ENCODE measurements at places on chromosomes 6 and 20. TPM values are rescaled to one million over a fixed set of nuclear protein-coding genes. Genes with fewer than 3 reads are reported as not detected.

- 0 out of 2 replicates have a peak, but pooled peaks cover 2% of the 10 kb centered on the region for H3K4me1 ChIP-seq
- H3K27ac ChIP-seq = no peak overlapping the region
- H3K4me3 ChIP-seq = no peak overlapping the region
These were observed 96.9 kb downstream of the JPH2 start for GRCh38 chr20:44089987-44090674.

DNA sequence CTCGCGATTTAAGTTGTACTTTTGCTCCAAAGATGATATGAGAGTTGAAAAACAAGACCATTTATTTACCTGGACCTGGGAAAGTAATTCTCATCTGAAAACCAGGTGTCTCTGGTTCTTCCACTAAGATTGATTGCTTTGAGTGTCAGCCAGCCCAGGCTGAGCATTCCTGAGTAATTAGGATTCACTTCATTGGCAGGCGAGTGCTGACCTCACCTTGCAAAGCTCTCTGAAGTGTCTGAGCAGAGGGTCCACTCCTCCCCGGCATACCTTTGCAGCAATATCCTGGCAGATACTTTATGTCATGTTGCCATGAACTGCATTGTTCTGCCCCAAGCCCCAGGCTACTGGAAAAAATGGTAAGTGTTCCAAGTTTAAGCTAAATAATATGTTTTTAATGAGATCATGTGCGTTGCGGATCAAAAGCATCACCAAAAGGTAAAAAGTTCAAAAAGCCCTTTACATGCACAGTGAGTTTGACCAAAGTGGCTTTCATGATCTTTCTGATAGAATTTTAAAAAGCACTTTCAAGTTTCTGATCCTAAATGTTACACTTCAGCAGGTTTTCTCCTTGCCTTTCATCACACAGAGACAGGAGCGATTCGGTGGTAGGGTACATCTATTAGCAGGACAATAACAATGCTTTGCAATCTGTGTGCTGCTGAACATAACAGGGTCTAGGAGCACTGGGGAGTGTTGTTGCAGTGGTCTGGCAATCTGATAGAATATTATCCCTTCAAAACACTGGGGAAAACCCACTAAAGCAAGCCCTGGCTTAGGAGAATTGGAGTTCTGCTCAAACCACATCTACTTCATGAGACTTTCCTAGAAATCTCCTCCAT is 127.8 kb upstream of the EEF1E1 start:
- no peaks in the 10 kb centered on the region for H3K27me3 ChIP-seq
- peaks cover 5% of the 10 kb centered on the region for H3K4me1 ChIP-seq
- no peak overlapping the region for H3K27ac ChIP-seq
- DNase-seq = peak; percentile 56

DNA sequence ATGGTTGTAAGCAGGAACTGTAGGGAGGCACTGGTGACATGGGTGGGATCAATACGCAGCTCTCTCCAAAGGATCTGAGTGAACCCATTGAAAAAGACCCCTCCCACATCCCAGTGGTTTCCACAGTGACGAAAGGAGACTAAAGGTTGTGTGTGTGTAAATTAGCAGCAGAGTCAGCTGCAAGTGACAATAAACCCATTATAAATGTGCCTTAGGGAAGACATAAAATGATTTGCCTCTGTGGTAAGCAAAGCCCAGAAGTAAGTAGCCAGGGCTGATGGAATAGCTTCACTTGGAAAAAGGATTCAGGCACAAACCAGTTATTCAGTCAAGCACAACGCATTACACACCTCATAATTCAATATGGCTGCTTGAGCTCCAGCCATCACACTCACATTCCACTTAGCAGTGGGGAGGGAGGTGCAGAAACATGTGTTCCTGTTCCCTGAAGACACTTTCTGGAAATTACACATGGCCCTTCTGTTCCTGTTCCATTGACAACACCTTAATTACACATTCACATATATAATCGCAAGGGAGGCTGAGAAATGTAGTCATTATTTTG is 231.4 kb downstream of the PREX1 start:
- no peak overlapping the region for H3K27ac ChIP-seq

- no peaks in the 10 kb centered on the region for H3K4me1 ChIP-seq
- no peak overlapping the region for H3K4me3 ChIP-seq
- H3K36me3 ChIP-seq = no peaks in the 10 kb centered on the region
- no peak overlapping the region for H3K27ac ChIP-seq
These were observed 232.0 kb downstream of the IBTK start for GRCh38 chr6:82015526-82015925.

DNA sequence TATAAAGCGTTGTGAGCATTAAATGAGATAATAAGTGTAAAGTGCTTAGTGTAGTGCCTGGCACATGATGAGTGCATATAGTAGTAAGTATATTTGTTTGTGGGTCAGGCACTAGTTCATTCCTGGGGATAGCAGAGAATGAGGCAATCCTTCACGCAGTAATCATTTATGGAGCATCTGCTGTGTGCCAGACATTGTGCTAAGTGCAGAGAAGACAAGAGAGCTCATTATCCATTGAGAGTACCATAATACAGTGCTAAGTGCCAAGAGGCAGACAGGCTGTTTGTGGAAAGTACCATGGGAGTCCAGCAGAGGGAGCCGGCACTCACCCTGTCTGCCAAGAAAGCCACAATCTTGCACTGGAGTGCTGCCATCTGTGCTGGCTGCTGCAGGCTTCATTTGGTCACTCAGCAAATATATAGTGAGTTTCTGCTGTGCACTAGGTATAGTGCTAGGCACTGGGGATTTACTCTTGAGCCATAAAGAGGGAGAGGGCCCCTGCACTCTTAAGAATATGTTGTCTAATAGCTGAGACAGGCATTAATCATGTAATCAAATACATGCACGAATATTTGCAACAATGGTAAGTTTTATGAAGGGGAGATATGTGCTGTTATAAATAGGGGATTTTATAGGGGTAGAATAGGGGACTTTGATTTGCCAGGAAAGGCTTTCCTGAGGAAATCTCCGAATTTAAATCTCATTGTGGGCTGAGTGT is 12.9 kb upstream of the MROH8 start:
- H3K4me3 ChIP-seq = no peak overlapping the region
- no peaks in the 10 kb centered on the region for H3K27me3 ChIP-seq
- no peak overlapping the region for H3K27ac ChIP-seq

GRCh38 chr6:153003366-153003690 is 819 bp upstream of the MTRF1L start:
- no peaks in the 10 kb centered on the region for H3K27me3 ChIP-seq
- H3K27ac ChIP-seq = peak overlapping the region; percentile 85
- H3K4me1 ChIP-seq = no peaks in the 10 kb centered on the region
- peak overlapping the region; percentile 95 for H3K4me3 ChIP-seq
- DNase-seq = no peak
- H3K36me3 ChIP-seq = peaks cover 8% of the 10 kb centered on the region

DNA sequence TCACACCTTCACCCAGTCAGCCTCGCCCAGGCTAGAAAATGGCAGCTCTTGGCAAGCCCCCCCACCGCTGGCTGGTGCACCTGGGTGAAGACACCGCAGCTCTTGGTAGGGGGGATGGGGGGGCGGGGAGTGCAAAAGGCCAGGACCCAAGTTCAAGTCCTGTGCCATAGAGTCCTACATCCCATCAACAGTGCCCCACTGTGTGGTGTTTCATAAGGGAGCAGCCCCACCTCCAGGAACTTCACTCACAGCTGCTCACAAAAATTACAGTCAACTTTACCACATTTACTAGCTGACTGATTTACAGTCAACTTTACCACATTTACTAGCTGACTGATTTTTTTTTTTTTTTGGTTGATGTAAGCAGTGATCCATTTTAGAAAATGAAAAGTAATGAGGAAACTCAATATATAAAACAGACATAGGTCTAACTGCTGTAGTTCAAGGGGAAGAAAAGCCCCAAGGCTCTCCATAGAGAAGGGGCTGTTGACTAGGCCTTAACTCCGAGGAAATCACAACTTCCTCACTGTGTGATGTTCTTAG is 208.9 kb upstream of the SNX9 start:
- H3K27me3 ChIP-seq = no peaks in the 10 kb centered on the region
- H3K36me3 ChIP-seq = no peaks in the 10 kb centered on the region
- H3K4me1 ChIP-seq = peaks cover 3% of the 10 kb centered on the region
- DNase-seq = no peak

GRCh38 chr20:6067763-6068318 is 14.0 kb upstream of the LRRN4 start:
- H3K4me3 ChIP-seq = no peak overlapping the region
- no peaks in the 10 kb centered on the region for H3K27me3 ChIP-seq
- no peak for DNase-seq
- no peaks in the 10 kb centered on the region for H3K36me3 ChIP-seq
- H3K27ac ChIP-seq = no peak overlapping the region

Gene BEND6
- 2.3 TPM for total RNA-seq

Gene LRRC1
- total RNA-seq = 8.4 TPM

Gene LY6G6D
- not detected for total RNA-seq

All from H9 (cell line).